CD4-positive, alpha-beta T cell (primary cell): ENCODE measurements at places on chromosomes 4 and X.

DNA sequence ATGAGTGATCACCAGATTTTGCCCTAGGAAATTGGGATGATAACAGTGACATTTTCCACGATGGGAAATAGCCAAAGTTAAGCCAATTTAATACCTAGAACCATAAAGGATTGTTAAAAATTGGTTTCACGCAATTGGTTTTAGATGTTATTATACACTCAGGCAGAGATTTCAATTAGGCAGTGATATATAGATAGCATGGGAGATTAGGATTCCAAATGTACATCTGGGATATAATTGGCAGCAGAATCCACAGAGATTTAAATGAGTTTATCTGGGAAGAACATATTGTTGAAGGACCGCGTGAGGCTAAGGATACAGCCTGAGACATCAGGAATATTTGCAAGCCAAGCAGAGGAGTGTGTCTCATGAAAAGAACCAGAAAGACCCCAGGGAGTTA is 351.6 kb downstream of the GPM6A start:
- no peak for DNase-seq

DNA sequence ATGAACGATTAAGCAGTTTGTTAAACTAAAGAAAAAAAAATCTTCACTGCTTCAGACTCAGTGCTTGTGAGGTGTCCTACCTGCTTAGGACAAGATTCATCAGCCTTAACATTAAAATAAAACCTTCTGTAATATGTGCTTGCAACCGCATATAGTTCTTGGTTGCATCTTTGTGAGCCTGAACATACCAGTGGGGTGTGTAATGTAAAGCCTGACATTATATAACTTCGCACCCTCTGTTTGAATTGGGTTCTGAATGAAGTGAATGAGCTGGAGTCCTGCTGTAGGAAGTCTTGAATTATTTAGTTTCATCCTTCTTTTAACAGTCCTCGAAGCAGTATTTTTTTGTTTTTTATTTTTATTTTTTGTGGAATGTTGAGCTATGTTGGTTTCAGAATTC is 3.1 kb downstream of the KDM6A start:
- no peak for DNase-seq

DNA sequence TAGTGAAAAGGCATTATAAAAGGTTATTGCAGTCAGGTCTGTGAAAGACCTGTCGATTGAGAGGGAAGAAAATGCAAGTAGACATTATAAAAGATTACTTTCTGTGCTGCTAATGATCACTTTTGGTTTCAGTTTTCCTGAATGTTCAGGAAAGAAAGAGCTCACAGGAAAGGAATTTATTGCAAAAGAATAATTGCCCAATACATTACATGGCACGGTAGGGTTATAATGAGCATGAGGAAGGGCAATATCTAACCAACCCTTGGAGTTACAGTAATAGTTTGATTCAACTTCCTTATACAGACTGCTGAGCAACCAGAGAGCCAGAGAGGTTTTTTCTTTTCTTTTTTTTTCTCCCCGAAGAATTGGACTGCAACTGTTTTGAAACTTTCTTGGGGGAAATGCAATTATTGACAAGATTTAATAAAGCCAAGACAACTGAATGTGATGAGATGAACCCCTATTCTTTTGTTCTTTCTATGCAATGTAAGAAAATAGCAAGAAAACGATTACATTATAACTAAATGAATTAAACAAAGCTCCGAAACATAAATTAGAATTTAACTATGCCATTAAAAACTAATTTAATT is 247.0 kb downstream of the C4orf33 start:
- DNase-seq: no peak

- no peak for DNase-seq
Observed at GRCh38 chr4:86249074-86249473, 110.8 kb downstream of the MAPK10 start.

DNA sequence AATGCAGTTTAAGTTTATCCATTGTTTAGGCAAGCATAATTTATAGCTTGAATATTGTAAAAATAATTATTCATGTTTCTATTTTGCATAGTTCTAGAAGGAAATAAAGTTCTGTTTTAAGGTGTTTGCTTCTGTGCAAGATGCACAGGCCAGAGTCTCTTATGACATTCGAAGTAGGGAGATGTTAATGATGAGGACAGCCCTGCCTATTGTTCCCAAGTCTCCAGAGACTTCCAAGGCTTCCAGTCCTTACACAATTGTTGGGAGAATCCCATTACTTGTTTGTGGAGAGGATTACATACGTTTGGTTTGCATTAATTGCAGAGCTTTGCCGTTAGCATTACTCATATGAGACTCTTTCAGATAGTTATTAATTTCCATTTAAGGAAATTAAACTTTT is 96.2 kb upstream of the ANK2 start:
- no peak for DNase-seq

GRCh38 chr4:156906325-156906724 is 65.3 kb downstream of the PDGFC start:
- no peak for DNase-seq

GRCh38 chr4:74037076-74037955 is 1.2 kb downstream of the CXCL3 start:
- DNase-seq: no peak

GRCh38 chr4:116374815-116375214 is 710.6 kb downstream of the TRAM1L1 start:
- no peak for DNase-seq

GRCh38 chrX:72057331-72057730 is 74.4 kb downstream of the RTL5 start:
- no peak for DNase-seq

GRCh38 chrX:105109936-105110335 is 110.6 kb downstream of the TEX13A start:
- no peak for DNase-seq

- DNase-seq: no peak
Observed at GRCh38 chr4:10348241-10348640, 109.0 kb downstream of the ZNF518B start.

DNA sequence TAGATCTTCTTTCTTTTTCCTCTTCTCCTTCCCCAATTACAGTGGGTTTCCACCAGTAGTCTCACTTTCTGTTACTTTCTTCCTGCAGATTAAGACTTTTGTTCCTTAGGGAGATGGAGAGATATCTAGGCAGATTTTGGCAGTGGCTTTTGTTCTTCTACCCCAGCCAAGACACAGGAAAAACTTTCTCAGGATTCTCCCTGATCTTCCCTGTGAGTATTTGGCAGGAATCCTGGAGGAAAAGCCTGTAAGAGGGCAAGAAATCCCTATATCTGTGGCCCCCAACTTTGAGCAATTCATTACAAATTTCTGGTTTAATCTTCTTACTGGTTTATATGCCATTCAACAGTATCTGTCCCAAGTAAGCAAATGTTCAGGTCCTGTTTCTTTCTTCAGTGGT is 21.9 kb downstream of the SLC9A7 start:
- no peak for DNase-seq

GRCh38 chrX:52425775-52426174 is 57.0 kb downstream of the XAGE2 start:
- DNase-seq: no peak

DNA sequence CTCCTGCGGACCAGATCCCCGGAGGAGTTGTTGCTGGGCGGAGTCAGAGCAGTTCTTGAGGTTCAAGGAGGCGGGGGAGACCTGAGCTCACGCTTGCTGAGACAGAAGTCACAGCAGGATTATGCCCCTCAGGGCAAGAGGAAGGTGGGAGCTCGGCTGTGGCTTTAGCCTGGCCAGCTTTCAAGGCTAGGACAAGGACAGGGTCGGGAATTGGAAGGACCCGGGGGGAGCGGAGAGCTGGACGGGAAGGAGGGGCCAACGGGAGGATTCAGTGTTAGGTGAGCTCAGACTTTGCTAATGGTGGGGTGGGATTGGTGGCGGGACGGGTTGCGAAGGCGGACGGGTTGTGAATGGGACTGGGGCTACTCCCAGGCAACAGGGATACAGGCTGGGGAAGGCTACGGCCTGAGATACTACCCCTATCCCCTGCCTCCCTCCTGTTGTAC is at the start of gene RIBC1:
TSS of gene RIBC1 (plus strand) at position 13 of the 446 bp plus-strand sequence. CDS start 3,404 bp downstream, outside the sequence.
- DNase-seq: no peak

DNA sequence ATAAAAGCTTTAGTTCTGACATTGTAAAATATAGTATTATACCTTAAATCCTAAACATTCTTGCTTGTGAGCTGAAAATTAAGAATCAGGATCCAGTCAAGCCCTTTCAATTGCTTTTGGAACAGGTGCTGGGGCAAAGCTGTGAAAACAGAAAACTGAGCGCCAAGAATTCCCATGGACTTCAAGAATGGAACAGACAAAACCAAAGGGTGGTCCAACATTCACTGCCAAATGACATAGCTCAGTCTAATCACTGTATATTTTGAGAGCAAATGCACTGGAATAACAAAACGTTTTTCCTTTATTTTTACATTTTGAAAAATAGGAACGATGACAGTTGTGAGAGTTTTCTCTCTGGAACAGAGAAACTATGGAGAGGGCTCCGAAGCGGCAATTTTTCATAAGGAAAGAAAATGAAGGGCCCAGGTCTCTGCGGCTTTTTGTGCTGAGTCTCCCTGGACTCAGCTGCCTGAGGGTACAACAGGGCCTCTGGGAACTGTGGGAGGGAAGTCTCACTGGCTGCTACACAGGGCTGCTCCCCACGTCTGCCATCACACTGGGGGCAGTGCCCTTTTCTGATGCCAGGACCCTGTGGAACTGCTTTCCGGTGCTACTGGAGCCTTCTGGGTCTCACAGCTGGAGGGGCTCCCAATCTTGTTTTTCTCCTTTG is 56.0 kb upstream of the BMPR1B start:
- DNase-seq: no peak

DNA sequence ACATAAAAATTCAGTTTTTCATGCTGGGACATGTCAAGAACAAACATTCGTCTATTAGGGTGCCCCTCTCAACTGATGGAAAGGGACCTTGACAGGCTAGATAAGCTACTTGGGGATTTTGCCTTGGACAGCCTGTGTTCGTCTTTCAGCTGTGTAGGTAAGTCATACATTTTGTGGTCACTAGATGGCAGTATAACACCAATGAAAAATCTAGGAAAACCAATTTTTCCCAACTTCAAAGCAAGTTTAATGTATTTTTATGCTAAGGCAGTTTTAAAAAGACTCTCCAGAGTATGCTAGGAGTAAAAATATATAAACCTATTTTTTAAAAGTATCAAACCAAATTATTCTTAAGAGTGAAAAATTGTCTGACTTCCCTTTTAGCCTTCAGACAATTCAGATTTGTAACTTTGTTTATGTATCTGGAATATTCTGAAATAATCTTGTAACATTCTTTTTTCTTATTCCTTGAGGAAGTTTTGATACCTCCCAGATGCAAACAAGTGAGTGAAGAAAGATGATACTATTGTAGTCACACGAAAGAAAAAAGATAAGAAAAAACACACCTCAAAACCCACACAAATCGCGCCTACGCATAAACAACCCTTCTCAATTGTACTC is 158.3 kb downstream of the CPE start:
- DNase-seq: no peak

- no peak for DNase-seq
Observed at GRCh38 chr4:12961713-12962112, 522.4 kb downstream of the RAB28 start.

GRCh38 chr4:77579406-77580076 is 26.1 kb upstream of the CXCL13 start:
- no peak for DNase-seq

DNA sequence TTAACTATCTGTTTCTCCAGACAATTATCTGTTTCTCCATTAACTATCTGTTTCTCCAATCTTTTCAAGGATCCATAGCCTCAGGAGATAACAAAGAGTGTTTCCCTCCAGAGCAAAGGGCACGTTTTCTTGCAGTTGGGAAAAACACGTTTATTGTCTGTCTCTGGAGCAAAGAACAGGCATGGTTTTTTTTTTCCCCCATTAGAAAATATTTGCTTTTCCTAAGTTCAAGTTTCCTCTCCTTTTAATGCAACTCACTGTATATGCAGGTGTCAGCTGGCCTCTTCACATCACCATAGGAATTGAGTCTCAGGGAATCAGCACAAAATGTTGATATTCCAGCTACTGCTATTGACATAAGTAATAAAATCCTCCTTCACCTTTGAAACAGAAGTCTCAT is 984.4 kb downstream of the RAB28 start:
- no peak for DNase-seq

DNA sequence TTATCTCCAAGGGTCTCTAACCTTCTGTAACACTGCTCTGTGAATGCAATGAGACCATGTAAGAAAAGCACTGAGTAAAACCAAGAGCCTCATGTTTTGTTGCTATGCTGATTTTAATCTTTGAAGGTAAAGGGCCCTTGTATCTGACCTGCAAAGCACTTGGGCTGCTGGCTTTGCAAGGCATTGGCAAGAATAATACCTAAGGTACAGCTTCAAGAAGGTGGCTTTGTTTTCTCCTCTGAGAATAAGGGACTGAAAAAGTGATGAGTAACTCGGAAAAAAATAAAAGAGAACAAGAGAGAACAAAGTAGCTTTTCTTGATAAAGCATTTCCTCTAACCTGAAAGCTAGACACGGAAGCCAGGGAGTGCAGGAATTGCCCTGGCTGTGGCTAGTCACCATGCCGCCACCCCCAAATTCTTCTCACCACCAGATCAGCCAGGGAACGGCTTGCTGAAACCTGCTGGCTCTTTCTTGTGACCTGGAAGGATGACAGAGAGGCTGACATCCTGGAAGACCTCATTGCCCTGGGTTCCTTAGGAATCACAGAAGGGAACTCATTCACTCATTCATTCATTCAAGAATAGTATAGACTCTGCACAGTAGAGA is 41.8 kb upstream of the HS3ST1 start:
- peak; percentile 35 for DNase-seq

- DNase-seq: no peak
Observed at GRCh38 chr4:143287572-143287923, 49.1 kb upstream of the GAB1 start.

DNA sequence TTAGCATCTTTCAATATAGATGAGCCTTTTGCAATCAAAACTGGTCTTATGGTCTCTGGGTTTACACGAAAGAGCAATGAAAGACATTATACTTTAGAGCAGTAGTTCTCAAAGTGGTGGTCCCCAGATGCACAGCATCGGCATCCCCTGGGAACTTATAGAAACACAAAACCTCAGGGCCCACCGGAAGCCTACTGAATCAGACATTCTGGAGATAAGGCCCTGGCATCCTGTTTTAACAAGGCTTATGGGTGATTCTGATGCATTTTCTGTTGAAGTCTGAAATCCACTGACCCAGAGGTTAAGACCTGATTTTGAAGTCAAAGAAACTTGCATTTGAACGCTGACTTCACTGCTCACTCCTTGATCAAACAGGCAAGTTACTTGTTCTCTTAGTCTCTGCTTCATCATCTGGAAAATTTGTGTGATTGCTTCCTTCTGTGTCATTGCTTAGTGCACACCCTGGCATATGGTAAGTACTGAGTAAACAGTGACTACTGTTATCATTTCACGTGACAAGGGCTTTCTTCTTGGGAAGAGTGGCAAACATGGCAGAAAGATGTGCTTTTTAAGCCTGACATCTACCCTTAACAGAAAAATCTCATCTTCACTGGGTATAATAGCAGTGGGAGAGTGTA is 14.5 kb downstream of the CHRNA9 start:
- DNase-seq: no peak

DNA sequence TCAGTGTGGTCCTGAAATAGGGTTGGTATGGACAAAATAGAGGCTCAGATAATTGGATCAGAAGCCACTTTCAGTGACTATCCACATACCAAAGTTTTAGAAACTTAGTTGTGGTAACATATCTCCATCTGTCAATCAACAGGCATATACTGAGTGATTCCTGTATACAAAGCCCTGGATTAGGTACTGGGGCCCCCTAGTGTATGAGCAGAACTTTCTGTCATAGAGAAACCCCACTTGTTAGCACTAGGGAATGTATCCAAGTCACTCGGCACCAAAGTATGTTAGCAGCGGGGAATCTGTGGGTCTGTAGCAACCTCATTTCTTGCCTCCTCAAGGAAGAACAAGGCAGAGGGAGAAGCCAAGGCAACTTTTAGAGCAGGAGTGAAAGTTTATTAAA is 50.7 kb downstream of the MAP7D3 start:
- no peak for DNase-seq
